HEK293T (cell line): ENCODE measurements at places on chromosomes 11 and 22.
A peak's percentile ranks its signal among the peaks of the same experiment; 100 is the strongest.

DNA sequence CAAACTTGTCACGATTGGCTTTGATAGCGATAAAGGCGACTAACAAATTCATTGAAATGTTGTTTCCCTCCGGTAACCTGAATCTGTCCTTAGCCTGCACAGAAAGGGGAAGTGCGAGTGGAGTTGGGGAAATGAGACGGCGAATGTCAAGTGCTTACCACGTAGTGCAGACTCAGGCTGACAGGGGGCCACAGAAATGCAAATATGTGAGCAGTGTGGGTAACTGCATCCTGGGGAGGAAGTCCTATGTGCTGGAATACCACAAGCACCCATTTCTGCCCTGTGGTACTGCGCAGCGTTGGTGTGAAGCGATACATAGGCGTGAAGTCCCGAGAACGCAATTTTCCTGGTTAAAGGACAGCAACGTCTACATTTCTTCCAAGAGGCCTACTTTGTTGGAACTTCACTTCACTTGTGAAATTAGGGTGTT is 869 bp upstream of the EIF4ENIF1 start:
- peak; percentile 60 for DNase-seq

- no peak for DNase-seq
These were observed 201.0 kb upstream of the CADM1 start for GRCh38 chr11:115705200-115705599.

- no peak for DNase-seq
These were observed 12.3 kb downstream of the APOL6 start for GRCh38 chr22:35660291-35661127.

DNA sequence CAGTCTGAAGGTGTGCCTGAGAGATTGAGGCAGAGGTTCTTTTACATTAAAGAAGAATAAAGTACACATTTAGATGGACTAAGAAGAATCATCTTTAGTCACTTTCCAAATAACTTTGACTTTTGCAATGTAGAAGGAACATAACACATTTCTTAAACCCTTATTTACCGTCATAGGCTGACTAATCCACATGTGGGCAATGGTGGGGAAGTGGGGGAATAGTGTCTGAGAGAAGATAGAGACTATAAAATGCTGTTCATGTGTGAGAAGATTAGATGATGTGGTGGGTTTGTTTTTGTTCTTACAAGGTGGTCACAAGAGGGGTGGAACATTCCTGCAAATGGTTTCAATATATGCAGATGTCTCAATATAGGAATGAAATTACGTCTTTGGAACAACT is 1.8 kb downstream of the MS4A4A start:
- no peak for DNase-seq

GRCh38 chr22:41096391-41096790 is 4.0 kb downstream of the EP300 start:
- DNase-seq = no peak

- no peak for DNase-seq
These were observed 13.9 kb downstream of the NCF4 start for GRCh38 chr22:36874736-36875135.

GRCh38 chr11:40062616-40063015 is 1396.8 kb downstream of the LRRC4C start:
- DNase-seq = no peak

GRCh38 chr22:36927671-36928070 is 14.2 kb downstream of the CSF2RB start:
- no peak for DNase-seq

DNA sequence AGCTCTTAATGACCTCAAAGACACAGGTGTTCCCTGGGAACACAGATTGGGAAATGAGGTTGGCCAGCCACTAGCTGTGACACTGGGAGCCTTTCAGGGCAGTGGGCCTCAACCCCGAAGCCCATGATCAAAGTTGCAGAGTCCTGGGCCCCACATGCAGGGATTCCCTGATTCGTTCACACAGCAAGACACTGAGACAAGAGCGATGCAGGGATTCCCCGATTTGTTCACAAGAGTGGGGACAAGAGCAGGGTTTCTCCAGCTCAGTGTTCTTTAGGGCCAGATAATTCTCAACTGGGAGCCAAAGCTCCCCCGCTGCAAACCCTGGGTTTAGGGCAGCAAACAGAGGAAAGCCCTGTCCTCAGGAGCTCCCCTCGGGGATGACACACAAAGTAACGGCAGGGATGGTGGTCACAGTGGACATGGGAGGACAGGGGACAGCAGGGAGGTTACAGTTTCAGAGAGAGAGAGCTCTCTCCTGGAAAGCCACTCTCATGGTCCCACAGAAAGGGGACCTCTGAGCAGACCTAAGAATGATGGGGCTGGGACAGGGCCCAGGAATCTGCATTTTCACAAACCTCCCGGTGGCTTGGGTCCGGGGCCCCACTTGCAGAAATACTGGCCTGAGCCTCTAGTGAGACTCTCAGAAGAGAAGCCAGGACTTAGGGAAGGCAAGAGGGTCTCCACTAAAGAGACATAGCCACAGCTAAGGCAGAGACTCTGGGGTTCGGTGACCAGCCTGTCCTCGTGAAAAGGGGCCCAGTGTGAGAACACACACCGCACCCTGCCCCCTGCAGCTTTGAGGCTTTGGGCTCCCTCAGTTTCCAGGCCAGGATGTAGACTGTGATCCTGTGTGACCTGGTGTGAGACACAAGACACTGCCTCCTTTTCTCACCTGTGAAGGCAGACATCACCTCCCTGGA is 7.4 kb upstream of the GNAZ start:
- no peak for DNase-seq
